ENCODE measurements at places on chromosomes 2 and 18.

DNA sequence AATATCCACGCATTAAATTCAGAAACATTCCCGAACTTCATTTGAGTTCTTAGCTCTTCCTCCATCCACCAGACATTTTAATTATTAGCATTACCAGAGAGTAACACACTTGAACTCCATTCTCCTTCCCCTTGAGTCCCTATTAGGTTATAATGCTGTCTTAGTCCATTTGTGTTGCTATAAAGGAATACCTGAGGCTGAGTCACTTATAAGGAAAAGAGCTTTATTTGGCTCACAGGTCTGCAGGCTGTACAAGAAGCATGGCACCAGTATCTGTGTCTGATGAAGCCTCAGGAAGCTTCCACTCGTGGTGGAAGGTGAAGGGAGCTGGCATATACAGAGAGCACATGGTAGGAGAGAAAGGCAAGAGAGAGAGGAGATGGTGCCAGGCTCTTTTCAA is 25.4 kb downstream of the TBC1D8 start:
- no peak for DNase-seq

DNA sequence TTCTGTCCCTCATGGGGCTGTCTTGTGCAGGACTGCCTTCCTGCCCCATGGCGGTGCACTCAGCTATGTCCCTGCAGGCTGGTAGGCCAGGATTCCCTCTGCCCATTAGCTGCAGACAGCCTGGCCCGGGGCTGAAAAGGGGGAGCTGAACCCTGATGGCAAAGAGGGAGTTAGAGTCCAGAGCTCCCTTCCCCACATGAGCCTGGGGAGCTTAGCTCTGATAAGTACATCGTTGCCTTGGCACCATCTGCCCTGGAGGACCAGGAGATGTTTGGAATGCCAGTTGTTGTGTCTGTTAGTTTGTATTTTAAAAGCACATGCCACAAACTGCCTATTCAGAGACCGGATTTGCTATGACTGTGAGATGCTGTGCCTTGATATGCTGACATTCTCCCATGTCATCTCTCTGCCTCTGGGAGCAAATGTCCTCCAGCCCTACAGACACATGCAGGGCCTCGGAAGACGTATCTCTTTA is 65.1 kb upstream of the AFF3 start:
- no peak for DNase-seq

DNA sequence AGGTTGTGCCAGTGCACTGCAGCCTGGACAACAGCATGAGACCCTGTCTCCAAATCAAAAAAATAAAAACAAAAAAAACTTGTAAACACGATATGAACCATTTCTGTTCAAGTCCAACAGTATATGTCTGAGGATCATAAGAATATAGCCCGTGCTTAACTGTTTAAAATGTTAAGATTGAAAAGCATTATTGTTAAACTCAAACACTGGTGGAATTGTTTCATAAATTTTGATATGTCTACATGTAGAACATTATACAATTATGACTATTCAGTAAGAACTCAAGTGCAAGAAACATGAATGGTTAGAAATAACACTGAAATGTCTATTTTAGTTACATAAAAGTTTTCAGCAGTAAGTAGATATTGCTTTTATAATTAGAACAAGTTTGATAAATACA is 29.7 kb downstream of the PPIG start:
- DNase-seq = no peak

- DNase-seq = no peak
These were observed 39.4 kb upstream of the TXNDC2 start for GRCh38 chr18:9846162-9846925.

GRCh38 chr2:157874997-157875640 is 1.0 kb downstream of the ACVR1 start:
- DNase-seq = peak; percentile 58

DNA sequence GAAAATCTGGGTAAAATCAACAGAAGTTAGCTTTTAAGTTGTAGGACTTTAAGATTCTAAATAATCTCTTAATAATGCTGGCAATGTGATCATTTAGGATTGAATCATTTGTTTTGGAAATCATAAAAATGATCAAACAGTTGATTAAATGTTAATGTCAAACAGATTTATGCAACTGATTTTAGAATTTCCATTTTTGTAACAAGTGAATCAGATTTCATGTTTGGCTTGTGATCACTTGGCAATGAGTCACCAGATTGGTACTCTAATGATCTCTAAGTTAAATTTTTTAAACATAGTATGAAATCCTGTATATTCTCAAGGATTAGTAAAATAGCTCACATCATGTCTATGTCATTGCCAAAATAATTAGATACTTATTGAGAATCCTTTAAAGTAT is 50.1 kb upstream of the UNC80 start:
- no peak for DNase-seq

DNA sequence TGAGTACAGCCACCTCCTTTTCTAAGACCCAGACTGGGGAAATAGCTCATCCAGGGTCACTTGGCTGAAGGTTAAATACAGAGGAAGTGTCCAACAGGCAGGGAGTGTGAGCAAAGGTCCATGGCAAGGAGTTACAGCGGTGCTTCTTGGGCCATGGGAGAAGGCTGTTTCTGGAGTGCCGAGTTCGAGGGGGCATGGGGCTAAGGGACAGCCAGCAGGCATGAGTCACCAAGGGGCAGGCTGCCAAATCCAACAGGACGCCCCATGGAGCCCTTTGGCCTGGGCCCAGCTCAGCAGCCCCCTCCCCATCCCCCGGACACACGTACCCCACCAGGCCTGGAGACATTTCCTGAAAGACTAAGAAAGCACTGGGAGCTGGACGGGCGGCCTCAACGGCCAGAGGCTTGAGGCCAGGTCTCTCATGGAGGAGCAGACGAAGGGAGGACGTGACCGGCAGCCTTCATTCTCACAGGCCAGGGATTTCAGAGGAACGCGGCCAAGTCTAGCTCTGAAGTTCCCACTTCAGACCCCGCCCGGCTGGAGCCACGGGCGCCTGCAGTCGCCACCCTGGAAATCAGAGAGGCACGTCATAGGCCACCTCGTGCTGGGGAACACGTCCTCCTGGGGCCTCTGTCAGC is 160.4 kb downstream of the SMAD7 start:
- peak; percentile 95 for DNase-seq

DNA sequence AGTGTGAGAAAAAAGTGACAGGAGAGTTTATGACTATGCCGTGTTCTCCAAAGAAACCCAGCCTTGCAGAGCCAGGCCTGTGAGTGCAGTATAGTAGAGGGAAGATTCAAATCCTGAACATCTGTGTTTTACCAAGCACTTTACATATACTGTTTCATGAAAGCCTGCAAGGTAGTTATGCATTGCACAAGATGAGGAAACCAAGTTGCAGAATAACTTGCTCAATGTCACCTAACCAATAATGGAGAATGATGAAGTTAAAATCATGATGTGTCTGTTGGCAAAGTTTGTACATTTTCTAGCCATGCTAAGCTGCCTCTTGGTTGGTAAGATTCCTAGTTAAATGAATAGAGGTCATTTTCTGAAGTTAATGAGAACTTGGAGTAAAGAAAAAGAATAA is 29.3 kb downstream of the SYT4 start:
- DNase-seq = no peak

- peak; percentile 83 for DNase-seq
These were observed 65.8 kb upstream of the ATL2 start for GRCh38 chr2:38442643-38443541.

DNA sequence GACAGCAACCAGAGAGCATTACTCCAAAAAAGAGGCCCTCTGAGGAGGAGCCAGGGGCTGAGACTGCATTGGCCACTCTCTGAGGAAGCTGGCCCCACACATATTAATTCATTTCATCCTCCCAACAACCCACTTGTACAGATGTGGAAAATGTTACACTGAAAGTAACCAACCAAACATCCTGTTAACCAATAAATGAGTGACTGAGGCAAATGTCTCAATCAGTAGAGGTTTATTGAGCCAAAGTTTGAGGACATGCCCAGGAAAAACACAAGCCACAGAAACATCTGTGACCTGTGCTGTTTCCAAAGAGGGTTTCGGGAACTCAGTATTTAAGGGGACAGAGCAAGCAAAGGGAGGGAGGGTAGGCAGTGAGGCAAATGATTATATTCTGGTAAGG is 53.0 kb downstream of the SKA1 start:
- no peak for DNase-seq

- DNase-seq = no peak
These were observed 6.2 kb downstream of the CCBE1 start for GRCh38 chr18:59690996-59691395.

DNA sequence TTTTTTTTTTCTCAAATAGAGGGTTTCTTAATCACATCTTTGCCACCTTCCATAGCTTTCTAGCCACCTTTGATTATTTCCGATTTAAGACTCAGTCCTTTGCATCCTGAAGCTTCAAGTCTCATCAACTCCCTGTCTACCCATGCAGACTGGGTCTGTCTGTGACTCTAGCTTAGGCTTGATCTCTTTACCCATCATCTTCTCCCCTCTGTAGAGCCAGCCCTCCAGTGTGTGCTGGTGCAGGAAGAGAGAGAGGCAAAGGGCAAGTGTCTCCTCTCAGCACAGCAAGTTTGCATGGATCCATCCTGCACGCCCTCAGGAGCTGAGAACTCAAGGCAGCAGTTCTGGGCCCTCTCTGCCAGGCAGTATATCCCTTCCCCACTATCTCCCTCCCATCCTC is 70.4 kb downstream of the HNRNPLL start:
- no peak for DNase-seq

GRCh38 chr18:30858560-30858959 is 184.0 kb downstream of the DSC3 start:
- no peak for DNase-seq

GRCh38 chr18:42536442-42536841 is 579.0 kb downstream of the RIT2 start:
- DNase-seq = no peak

- no peak for DNase-seq
These were observed 13.0 kb downstream of the ANTXR1 start for GRCh38 chr2:69026026-69026425.

DNA sequence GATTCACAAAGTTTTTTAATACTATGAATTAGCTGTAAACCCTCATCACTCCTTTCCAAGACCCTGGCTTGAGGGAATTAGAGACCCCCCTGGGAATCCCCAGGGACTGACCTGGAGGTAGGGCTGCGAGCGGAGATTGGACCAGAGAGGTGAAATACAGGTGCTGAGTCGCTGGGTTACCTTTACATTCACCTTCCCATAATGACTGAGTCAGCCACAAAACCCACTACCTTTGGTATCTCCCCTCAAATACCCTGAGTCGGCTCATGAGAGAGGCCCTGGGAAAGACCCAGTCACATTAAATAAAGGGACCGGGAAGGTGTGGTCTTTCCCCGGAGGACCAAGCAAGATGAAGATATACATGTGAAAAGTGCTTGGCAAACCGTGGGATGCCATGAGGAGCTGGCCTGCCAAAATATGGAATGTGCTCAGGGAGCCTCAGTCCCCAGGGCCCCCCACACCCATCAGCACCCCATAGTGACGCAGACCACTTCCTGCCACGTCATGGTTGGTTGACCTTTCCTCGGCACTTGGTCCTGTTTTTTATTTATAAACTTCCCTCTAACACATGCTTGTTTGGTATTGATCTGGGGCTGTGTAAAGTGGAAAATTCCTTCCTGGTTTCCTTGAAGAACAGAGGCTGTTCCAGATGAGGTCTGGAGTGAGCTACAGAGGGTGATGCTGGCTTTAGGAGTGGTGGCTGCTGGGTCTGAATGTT is 51.4 kb downstream of the IL1RL2 start:
- no peak for DNase-seq

DNA sequence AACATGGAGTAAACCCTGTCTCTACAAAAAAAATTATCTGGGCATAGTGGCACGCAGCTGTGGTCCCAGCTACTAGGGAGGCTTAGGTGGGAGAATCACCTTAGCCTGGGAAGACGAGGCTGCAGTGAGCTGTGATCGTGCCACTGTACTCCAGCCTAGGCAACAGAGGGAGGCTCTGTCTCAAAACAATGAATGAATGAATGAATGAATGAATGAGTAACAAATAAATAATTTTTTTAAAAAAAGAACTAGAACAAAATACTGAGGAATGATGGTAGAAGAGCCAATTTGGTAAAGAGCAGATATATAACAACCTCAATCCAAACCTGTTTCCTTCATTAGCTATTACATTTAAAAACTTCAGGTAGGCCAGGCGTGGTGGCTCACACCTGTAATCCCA is 60.1 kb downstream of the STRN start:
- no peak for DNase-seq

DNA sequence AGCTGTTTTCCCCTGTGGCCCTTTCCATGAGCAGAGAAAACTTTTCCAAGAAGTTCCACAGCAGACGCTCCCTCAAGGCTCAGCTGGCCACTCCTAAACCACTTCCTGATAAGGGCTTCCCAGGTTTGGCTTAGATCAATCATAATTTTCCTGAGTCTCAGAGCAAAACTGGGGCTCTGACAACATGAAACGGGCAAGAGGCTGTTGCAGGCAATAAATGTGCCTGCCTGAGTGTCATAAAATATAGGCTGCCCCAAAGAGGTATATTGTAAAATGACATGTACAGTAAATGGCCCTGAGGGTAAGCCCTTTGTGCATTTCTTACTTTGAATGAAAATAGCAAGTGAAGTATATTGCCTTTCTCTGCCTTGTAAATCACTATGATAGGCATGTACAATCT is 105.6 kb upstream of the UXS1 start:
- DNase-seq = no peak

- DNase-seq = no peak
These were observed 142.0 kb downstream of the TSN start for GRCh38 chr2:121897335-121897970.

DNA sequence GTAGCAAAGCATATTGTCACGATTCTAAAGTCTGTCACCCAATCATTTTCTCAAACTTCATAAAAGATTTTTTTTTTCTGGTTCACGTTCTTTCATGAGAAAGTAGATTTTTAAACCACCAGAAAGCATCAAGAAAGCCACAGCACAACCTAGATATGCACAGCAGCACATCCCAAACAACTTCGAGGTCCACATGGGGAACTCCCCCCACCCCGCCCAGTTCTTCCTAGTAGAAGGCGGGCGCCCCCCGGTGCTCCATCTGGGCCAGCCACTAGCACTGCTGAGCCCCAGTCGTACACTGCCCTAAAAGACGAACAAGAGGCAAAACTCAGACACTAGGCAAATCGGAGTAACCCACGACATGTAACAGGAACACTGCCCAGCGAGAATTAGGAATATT is 15.5 kb downstream of the HDLBP start:
- DNase-seq = no peak

GRCh38 chr2:75964646-75965045 is 253.9 kb upstream of the GCFC2 start:
- DNase-seq = no peak

- DNase-seq = peak; percentile 55
These were observed 233.2 kb downstream of the SLC8A1 start for GRCh38 chr2:40218679-40219078.

DNA sequence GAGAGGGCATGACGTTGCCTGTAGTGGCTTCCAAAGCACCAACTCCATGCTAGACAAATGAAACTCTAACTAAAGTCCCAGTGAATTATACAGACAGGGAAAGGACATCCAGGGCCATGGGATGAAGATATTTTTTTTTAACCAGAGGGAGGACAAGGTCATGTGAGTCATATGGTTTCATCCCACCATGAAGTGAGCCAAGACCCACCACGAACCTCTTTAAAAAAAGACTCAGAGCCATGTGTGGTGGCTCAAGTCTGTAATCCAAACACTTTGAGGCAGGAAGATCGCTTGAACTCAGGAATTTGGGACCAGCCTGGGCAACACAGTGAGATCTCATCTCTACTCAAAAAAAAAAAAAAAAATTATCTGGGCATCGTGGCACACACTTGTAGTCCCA is 115.2 kb downstream of the LIPG start:
- DNase-seq = no peak

GRCh38 chr2:54514822-54515569 is 58.9 kb downstream of the SPTBN1 start:
- DNase-seq = no peak

GRCh38 chr2:38581193-38582147 is 21.3 kb downstream of the HNRNPLL start:
- DNase-seq = peak; percentile 74

Data from DMS79 treated with DMSO at 0.1 percent for 48 hours (cell line).